ENCODE measurements at places on chromosomes 1 and 21.

DNA sequence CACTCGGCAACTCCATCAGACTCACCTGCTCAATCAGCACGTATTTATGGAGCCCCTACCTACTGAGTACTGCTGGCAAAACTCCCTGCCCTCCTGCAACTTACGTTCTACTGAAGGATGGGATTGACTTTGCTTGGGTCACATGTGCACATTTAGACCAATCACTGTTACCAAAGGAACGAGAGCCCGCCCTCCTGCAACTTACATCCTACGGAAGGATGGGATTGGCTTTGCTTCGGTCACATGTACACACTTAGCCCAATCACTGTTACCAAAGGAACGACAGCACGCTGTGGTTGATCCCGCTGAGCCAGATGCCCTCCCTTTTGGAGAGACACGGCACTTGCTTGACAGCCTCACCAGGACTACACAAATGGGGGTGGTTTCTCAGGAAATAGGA lies 46.0 kb downstream of the UBIAD1 start:
- no peak for DNase-seq

- no peak for DNase-seq
These were observed 633 bp downstream of the THEMIS2 start for GRCh38 chr1:27872802-27873551.

DNA sequence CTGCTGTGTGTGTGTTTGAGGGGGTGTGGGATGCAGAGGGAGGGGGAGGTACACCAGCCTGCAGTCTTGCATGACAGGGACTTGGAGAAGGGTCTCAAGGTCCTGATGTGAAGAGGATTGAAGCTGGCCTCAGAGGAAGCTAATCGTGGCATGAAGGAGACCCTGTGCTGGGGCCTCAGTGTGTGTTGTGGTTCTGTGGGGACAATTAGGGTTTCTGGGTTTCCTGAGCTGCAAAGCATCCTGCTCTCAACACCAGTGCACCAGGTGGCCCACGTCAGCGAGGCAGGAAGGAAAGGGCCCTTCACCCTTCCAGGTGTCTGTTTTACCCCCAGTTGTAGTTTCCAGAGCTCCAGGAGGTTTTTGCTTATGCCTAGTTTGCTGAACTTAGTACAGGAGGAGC lies 52.8 kb downstream of the TENT5C start:
- DNase-seq = no peak

GRCh38 chr1:112807999-112808398 lies 92.9 kb upstream of the PPM1J start:
- no peak for DNase-seq

DNA sequence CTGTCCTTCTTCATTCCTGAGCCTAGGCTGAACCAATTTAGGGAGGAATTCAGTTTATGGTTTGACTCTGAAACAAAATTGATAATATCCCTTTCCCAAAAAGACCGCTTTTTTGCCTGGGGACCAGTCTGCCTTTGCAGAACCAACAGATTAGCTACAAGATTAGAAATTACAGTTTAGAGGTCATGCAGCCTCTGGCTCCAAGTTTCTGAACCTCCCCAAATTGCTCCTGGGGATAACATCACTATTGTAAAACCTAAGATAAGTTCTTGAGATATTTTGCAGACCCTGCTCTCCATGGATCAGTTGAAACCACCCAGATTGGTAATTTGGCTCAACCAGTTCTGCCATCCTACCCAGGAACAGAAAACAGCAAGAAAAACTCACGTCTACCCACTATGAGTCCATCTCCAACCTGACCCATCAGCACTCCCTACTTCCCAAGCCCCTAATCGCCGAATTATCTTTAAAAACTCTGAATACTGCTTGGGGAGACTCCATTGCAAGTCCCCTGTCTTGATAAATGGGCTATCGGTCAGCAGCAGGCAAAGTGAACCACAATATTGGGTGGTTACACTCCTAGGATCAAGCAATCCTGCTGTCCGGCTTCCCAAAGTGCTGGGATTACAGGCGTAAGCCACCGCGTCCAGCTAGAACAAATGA lies 605 bp upstream of the RABGGTB start:
- DNase-seq = no peak

GRCh38 chr1:106700211-106700610 lies 356.3 kb upstream of the PRMT6 start:
- DNase-seq = peak; percentile 60

GRCh38 chr1:188825471-188825870 lies 1652.2 kb downstream of the BRINP3 start:
- DNase-seq = no peak

GRCh38 chr1:167093846-167094516 lies at the start of gene STYXL2:
Gene STYXL2, plus strand, starts transcription at chr1:167094075. Its CDS starts 775 bp downstream, at chr1:167094850.
- no peak for DNase-seq

DNA sequence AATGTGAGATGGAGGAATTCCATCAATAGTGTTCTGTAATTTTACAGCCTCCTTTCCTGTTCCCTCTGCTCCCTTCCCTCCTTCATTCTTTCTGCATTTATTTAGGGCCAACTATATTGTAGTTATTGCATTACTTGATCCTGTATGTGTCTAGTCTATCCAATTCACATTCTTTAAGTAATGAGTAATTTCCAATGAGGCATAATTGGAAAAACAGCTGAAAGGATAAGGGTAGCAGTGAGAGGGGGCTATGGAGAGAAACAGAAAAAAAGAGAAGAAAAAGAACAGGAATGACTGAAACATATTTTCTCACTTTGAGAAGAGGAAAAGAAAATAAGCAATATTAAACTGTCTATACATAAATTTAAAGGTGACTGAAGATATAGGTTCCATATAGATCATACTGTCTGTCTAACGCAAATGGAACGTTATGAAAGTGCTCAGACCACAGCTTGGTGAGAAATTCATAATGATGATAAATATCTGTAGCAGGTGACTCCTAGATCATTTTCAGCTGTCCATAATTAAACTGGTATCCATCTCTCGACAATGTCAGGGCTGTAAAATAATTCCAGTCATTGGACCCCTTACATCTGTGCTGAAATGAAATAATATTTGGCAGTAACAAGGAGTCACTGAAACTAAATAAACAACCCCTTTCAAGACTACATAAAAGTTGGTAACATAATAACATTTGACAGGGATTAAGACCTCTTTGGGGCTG lies 61.8 kb downstream of the SPAG17 start:
- no peak for DNase-seq

DNA sequence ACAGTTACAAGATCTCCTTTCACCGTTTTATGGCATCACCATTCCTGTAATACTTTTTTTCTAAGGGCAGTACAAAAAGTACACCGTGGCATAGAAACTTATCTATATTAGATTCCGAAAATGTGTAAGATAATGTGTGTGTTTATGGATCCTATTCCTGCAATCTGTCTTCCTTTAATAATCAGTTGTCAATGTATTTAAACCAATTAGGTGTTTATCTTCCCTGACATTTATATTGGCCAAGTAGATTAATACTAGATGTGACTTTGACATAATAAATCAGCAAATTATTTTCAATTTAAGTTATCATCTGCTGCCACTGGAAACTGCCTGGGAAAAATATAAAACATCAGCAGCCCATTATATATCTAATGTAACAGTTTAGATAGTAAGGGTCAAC lies 770.3 kb upstream of the ADGRL2 start:
- no peak for DNase-seq

GRCh38 chr1:207495801-207496792 lies at the start of gene CR1:
Gene CR1, plus strand, starts transcription at chr1:207496157. Its CDS starts 111 bp downstream, at chr1:207496268.
- no peak for DNase-seq

Measured in AG09319 (cell line).